ENCODE measurements at places on chromosomes 11 and 22.

DNA sequence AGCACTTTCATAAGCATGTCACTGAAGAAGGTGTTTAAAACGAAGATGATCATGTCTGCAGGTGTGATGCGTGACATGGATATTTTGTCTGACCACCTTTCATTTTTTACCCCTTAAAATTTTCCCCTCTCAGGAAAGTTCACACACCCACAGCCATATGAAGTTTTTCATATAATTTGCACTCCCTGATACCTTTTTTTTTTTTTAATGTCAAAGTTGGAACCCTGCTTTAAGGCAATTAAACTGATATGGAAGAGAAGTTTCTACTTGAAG, 104.6 kb downstream of the ATXN10 start:
- DNase-seq = no peak

DNA sequence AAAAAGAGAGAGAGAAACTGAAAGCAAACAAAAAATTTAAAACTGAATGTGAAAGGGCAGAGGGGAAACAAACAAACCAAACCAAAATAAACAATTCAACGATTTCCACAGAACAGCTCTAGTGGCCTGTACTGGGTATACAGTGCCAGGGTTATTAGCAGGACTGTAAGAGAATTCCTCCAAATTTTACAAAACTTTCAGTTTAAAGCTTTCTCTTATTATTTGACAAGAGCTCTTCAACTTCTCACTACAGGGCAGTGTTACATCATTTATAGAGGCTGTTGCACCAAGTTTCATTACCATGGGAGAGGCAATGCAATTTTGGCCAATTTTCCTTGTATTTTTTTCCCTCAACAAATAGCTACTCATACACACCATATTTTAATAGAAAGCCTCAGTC, 44.3 kb upstream of the CLPB start:
- no peak for DNase-seq

GRCh38 chr11:8760896-8761295, 78.3 kb downstream of the RPL27A start:
- no peak for DNase-seq

DNA sequence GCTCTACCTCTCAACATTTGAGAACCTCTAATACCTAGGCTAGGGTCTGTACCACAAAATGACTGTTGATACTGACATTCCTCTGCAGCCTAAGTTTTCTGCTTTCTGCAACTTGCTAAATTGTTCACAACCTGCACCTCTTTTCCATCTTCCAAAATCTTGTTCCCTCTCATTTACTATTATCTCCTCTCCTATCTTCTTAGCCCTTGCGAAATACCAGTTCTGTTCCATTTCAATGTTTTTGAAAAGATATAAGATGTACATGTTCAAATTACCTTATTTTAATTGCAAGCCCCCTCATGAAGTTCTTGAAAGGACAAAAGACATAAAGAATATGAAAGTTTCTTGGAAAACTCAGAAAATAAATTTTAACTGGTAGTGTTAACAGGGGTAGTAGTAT, 72.3 kb downstream of the FAM168A start:
- no peak for DNase-seq

- DNase-seq = no peak
Observed at GRCh38 chr11:78030429-78031325, 7.6 kb upstream of the KCTD14 start.

GRCh38 chr11:7251487-7251835, 243 bp upstream of the SYT9 start:
- no peak for DNase-seq

DNA sequence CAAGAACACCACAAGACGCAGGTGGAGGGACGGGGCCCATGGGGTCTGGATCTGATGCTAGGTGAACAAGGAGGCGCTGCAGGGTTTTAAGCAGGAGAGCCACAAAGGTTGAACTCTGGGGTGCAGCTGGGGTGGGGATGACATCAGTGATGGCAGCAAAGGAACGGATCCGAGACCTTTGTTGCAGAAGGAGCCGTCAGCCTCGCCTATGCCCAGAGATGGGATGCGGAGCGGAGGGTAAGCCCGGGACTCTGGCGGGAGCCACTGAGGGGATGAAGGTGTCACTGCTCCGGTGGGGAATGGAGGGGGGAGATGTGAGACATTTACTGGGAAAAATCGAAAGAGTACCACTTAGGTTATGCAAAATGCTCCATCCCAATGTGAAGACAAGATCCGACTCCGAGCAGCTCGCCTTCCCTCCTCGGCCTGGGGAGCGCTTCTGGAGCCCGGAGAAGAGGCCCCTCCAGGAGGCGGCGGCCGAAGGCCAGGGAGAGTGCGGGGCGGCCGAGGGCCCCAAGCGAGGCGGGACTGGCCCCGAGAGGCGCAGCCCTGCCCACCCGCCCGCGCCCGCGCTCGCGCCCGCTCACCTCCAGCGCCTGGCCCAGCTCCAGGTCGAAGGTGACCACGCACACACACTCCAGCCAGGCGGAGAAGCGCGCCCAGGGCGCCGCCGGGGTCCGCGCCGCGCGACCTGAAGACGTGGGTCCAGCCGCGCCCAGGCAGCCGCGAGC, 422 bp downstream of the DENND6B start:
- DNase-seq = no peak

GRCh38 chr11:12499071-12499470, 121.7 kb downstream of the PARVA start:
- no peak for DNase-seq

DNA sequence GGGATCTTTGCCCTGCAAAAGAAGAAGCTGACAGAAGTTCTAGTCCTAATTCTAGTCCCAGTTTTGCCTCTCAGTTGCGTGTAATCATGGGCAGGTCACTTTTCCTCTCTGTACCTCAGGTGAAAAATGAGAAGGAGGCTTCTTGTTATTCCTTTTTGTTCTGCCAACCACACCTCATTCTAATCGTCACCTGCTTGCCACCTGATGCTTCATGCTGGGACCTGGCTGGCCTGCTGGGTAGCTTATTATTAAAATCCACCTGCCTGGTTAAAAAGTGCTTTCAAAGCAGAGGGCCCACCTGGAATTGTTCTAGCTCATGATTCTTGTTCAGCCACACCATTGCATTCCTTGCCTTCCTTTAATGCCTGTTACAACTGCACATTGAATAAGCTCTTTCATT, 8.4 kb upstream of the ALG8 start:
- DNase-seq = no peak

GRCh38 chr11:112786886-112787530, 174.2 kb upstream of the NCAM1 start:
- DNase-seq = no peak

- no peak for DNase-seq
Observed at GRCh38 chr22:23562186-23562585, 17.9 kb downstream of the IGLL1 start.

DNA sequence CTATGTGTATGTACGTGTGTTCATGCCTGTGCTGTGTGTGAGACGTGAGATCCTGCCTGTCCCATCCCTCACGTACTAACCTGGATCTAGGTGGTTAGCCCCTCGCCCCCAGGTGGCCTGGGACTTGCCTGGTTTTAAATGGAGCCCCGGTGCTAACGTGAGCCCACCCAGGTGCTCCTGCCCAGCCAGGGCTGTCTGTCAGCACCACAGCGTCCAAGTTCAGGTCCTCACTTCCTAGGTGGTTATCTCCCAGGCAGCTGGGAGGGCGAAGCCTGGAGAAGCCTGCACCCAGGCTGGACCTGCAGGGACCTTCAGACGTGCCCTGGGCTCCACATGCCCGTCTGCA, 86.0 kb downstream of the KCNQ1 start:
- DNase-seq = no peak

DNA sequence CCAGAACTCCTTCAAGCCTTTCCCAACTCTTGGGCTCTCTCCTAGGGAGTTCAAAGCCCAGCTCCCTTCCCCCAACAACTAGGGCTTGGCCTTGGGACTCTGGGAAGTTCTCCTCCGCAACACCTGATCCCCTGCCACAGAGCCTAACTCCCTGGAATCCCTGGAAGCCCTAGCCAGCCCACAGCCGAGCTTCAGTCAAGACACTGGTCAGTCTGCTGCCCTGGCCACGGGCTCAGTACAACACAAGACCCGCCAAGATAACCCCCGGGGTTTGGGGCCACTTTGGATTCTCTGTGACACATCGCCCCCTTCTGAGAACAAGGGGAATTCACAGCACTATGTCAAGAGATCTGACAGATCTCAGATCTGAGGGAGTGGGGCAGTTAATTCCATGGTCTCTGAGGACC, 58.3 kb downstream of the SLC22A12 start:
- no peak for DNase-seq

All from stimulated activated CD8-positive, alpha-beta memory T cell treated with anti-CD3 and anti-CD28 coated beads, Interleukin-15, amount 100 ng/mL, for 1 hour (primary cell).